ENCODE measurements at places on chromosomes 13 and 19.

DNA sequence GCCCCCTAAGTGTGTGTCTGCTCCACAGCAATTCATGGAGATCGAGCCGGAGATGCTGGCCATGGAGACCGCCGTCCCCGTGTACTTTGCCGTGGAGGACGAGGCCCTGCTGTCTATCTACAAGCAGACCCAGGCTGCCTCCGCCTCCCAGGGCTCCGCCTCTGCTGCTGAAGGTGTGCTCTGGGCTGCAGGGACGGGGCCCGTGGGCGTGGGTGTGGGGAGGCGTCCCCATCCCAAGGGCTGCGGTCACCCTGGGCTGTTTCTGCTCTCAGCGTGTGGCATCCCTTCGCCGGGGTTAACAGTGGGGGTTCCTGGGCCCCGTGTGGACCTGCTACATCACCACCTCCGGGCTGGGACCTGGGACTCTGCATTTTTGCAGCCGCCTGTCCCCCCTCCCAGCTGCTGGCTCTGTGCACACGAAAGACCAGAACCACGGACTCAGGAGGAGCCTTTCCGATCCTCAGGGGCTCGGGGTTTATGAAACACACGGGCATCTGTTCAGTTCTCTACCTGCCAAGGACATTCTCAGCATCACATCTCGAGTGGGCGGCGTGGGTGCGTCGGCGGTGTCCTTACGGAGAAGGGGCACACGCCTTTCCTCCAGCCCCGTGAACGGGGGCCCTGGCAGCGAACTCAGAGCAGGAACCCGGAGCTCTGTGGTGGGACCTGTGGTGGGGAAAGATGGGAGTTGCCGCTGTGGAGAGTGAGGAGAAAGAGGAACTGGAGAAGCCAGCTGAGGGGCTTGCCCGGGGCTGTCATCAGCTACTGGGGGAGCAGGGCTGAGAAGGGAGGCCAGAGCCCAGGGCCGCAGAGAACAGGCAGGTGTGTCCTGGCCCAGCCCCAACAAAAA is 7.8 kb downstream of the NCLN start:
- no peak for DNase-seq

DNA sequence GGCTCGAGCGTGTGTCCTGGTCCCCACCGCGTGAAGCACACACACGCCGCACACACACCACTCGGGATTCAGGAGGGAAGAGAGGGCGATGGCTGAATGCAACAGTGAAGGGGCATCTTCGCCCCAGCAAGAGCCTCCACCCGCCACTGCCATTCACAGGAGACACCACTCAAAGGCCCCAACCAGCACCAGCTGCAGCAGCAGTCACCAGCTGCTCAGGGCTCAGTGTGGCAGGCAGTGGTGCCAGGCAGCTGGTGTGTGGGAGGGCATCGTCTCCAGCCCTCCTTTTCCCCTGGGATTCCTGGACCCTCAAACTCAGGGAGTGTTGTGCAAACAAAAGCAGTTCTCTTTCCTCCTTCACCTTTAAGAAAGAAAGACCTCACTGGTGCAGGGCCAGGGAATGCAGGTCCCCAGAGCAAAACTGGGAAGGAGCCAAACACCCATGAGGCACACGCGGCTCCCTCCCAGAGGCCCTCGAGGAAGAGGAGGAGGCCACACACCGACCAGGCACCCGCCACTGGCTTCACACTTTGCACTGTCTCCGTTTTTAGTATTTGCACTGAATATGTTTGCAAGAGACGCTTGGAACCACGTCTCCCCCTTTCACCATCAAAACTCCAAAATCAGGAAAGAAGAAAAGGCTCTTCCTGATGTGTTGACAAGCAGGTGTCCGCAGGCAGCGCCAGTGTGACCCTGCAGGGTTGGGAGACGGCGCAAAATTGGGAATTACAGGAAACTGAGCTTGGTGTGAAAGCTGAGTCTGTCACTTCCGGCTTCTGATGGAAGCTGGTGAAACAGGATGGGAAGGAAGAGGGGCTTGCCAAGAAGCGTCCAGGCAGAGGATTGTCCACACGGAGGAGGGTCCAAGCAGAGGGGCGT is 26.4 kb upstream of the F7 start:
- DNase-seq: no peak

- DNase-seq: no peak
Measured at GRCh38 chr19:570251-570686, 2.1 kb upstream of the BSG start.

DNA sequence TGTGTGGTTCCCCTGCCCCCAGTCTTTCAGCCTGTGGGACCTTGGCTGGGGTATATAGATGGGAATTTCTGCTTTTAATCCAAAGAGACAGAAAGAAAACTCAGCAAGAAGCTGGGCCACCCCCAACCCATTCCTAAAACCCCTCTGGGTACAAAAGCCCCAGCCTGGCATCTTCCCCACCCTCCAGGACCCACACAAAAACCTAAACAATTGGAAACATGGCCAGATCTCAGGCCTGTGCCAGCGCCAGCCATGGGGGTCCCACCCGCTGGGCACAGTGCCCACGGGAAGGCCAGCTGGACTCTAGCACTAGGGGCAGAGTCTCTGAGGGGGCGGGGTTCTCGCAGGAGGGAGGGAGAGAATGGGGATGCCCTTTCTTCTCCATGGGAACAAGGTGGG is 8.6 kb downstream of the LYL1 start:
- DNase-seq: no peak

DNA sequence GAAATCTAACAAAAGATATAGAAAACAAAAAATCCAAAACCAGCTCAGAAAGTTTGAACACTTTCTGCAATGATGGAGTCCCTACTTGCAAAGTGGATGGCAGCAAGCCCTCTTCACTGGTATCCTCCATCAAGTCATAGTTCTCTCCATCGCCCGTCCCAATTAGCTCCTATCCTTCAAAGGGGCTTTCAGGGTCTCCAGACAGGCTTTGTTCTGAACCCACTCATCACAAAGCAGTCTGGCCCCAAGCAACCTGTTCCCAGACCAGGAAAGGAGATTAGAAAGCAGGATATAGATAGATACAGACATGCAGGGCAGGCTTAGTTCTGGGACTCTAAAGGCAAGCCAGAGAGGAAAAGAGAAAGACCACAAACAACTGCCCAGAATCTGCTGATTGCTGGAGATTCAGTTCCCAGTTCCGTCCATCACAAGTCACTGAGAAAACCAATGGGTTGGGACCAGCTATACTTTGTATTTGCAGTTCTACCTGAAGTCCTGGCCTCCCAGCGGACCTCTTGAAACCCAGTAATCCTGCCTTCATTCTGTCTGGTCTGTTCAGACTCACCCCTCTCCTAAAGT is 47.2 kb upstream of the EPHX3 start:
- no peak for DNase-seq

GRCh38 chr13:101326710-101327109 is 89.6 kb downstream of the NALCN start:
- DNase-seq: no peak

DNA sequence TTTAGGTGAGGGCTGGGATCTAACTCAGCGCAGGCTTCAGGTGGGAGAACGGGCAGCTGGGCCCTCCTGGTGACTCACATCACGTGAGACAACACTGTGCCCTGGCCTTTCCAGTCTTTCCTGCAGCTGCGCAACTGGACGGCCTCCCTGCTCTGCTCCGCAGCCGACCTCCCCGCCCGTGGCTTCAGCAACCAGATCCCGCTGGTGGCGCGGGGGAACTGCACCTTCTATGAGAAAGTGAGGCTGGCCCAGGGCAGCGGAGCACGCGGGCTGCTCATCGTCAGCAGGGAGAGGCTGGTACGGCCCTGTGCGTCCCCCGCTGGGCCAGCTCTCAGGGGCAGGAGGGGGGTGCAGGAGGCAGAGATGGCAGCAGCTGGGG is 8.8 kb downstream of the SPPL2B start:
- no peak for DNase-seq

DNA sequence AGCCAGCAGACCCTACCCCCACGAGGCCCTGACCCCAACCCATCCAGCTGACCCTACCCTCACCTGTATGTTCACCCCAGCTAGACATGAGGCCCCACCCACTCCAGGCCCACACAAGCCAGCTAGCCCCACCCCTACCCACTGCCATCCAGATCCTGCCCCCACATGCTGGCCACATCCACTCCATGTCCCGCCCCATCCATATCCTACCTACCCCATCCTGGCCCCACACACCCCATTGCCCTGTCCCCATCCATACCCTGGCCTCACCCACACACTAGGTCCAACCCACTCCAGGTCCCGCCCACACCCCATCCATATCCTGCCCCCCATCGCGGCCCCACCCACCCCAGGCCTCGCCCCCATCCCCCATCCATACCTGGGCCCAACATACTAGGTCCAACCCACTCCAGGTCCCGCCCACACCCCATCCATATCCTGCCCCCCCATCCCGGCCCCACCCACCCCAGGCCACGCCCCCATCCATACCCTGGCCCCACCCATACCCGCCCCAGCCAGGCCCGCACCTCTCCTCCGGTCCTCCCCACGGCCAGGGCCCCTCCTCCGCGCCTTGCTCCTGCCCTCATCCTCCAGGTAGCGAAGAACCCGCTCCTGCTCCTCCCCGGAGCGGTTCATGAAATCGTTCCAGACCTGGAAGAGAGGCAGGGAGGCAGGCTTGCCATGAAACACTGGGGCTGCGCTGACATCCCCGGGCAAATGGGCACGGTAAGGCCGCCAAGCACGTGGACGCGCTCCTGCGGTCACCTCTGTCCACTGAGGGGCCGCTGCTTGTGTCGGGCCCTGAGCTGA is 7.2 kb downstream of the RNU6-9 start:
- no peak for DNase-seq

DNA sequence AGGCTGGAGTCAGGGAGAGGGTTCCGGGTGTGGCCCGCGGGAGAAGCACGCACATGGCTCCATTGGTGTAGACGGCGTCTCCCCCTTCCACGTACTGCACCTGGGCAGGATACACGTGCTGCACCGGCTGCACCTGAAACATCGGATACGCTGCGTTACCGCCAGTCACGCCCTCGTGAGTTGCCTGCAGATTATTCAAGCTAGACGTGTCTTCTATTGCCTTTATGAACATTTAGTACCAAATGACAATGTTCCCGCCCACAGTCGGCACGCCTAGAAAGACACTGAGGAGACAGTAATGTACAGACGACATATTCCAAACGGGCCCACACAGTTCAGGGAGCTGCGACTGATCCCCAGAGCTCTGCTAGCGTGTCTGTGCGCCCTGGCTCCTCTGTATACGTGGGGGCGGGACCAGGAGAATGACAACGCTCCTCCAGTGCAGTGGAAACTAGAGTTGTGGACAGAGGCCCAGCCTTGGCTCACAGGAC is 64.1 kb upstream of the RANBP3 start:
- no peak for DNase-seq

DNA sequence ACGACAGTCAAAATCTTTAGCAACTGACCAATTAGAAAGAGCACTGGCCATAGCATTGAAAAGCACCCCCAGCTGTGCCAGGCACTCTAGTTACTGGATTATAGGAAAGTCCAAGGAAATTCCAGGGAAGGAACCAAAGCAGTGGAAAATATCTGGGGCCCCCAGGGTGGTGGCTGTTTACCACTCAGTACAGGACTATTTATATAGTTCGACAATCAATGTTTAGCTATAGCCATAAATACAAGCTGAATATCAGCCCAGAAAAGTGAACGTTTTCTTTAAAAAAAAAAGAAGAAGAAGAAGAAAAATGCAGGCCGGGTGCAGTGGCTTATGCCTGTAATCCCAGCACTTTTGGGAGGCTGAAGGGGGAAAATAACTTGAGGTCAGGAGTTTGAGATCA is 55.2 kb upstream of the UBAC2 start:
- no peak for DNase-seq

- DNase-seq: no peak
Measured at GRCh38 chr13:101572456-101572855, 120.0 kb downstream of the ITGBL1 start.

DNA sequence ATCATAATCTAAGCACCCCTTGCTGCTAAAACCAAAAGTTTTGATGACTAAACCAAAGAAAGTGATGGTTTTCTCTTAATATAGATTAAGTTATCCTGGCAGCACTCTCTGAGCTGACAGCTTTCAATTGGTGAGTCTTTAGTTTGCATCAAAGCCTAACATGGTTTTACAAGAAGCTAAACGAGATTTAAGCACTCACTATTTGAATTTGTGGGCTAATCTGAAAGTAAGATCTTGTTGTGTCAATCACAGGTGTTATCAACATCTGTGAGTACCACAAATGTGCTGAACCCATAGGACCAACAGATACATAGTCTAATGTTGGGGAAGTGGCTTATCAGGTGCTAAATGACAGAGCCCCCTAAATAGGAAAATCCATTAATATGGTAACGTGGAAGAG is 223.9 kb downstream of the LHFPL6 start:
- DNase-seq: no peak

GRCh38 chr19:29092712-29093552 is 120.0 kb downstream of the UQCRFS1 start:
- DNase-seq: no peak

DNA sequence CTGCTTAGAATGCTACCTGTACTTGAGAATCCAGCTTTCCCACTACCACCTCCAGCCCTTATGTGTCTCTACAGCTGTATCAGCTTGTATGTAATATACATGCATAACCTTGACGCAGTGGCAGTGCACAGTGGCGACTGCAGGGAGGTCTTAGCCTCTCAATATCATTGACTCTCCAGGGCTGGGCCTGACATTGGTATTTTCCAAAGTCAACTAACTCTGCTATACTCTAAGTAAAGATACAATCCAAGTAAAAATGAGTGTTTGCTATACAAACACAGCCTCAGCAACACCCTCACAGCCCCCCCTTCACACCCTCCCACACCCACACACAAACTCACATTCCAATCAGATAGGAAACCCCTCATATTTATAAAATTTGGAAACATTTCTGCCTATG is 6.7 kb upstream of the UBL3 start:
- DNase-seq: no peak

GRCh38 chr19:4279530-4280422 is 710 bp downstream of the SHD start:
- DNase-seq: no peak

- DNase-seq: no peak
Measured at GRCh38 chr19:44816301-44816700, 7.4 kb downstream of the BCAM start.

- DNase-seq: no peak
Measured at GRCh38 chr13:75705395-75705794, 69.3 kb downstream of the LMO7 start.

GRCh38 chr13:111116856-111117255 is 1.7 kb downstream of the ARHGEF7 start:
- no peak for DNase-seq

DNA sequence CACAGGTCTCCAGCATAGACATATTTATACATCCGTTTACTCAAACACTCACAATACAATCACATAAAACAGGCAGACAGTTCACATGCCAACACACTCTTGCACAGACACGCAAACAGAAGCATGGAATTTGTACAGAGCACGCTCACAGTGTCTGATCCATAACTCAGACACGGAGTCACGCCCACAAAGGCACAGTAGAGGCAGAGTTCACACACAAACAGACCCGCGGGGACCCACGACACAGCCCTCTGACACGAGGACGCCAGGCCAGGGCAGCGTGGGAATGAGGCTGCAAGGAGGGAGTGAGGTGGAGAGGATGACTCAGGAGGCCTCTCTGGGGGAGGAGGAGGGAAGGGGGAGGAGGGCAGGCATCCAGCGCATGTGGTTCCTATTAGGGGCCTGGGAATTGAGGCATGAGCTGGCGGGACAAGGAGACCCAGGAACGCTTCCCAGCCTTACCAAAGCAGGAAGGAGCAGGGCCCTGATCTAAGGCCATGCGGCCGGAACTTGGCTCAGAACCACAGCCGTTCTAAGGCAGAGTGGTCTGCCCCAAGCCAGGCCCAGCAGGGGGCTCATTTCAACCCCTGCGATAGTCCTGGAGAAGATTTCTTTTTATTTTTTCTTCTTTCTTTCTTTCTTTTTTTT is 9.1 kb upstream of the OLFM2 start:
- DNase-seq: no peak

- no peak for DNase-seq
Measured at GRCh38 chr13:28659621-28659970, 666 bp downstream of the POMP start.

GRCh38 chr13:62093984-62094780 is 678.5 kb upstream of the PCDH20 start:
- DNase-seq: peak; percentile 69
